ENCODE measurements at places on chromosomes 16 and 17.

DNA sequence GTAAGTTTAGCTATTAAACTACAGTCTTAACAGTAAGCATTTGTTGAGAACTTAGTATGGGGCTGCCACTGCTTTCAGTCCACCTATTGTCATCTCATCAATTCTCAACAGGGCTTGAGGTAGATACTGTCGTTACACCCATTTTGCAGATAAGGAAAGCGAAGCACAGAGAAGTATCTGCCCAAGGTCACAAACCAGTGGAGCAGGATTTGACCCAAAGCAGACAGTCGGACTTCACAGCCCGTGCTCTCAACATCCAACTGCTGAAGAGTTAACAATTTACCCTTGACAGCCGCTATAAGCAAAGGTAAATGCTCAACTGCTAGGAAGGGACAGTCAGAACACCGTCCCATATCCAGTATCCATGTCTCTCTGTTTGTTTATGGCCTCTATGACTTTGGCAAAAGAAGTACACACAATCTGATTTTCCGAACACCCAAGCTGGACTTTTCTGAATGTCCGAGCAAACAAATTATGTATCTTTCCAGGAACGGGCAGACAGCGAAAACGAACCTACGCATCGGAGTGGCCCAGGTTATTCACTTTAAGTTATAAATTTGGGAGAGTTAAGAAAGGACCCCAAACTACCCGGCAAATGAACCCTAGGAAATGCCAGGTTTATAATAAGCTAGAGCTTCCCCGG is 1.2 kb downstream of the SIAH1 start:
- no peak for DNase-seq

GRCh38 chr17:73474370-73474988 is 162.7 kb upstream of the CDC42EP4 start:
- DNase-seq, result peak; percentile 67

GRCh38 chr17:16922386-16923096 is 49.4 kb downstream of the TNFRSF13B start:
- DNase-seq, result no peak

DNA sequence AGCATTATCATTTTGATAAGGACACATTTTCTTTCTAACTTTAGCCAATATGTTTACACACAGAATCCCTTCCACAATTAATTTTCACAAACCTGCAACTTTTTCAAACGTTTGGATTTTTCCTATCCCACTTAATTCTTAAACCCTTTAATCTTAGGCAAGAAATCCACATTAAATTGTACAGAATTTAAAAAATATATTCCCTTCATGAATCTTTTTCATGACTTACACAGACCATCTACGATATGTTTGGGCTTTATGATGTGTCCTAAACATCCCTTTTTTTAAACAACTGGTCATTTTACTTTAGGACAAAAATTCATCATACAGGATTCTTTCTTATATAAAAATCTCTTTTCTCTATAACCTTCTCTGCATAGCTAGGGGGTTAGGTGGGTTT is 241.5 kb upstream of the CNTNAP4 start:
- no peak for DNase-seq

DNA sequence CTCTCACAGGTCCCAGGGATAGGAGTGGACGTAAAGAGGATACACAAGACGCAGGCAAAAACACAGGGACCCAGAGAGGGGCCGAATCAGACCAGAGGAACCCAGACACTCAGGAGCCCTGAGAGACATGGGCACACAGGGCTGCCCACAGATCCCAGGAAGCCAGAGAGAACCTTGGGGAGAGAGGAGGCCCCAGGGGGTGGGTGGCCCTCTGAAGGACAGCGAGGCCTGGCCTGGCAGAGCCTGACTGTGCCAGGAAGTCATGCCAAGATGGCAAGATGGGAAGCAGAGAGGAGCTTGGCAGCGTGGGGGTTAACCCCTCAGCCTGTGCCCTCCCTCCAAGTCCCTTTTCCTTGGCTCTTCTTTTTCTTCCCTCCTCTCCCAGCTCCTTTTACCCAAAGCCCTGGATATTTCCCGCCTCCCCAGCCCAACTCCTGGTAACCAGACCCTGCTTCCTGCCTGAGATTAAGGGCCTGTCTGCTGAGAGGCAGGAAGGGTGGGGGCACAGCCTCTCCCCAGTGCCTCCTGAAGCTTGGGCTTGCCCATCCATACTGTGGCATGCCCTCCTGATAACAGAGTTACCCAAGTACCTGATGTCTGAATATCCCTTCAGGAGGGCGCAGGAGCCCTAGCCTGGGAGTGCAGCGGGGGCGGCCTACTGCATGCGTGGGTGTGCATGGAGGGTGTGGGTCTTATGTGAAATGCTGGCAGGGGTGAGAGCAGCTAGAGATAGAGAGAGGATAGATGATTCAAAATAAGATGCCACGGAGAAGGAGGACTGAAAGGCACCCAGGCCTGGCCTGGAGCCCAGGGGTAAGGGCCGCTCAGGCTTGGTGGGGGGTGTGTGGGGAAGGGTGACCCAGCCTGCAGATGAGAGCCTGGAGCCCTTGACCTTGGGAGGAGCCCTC is 6.0 kb upstream of the TBX21 start:
- no peak for DNase-seq

DNA sequence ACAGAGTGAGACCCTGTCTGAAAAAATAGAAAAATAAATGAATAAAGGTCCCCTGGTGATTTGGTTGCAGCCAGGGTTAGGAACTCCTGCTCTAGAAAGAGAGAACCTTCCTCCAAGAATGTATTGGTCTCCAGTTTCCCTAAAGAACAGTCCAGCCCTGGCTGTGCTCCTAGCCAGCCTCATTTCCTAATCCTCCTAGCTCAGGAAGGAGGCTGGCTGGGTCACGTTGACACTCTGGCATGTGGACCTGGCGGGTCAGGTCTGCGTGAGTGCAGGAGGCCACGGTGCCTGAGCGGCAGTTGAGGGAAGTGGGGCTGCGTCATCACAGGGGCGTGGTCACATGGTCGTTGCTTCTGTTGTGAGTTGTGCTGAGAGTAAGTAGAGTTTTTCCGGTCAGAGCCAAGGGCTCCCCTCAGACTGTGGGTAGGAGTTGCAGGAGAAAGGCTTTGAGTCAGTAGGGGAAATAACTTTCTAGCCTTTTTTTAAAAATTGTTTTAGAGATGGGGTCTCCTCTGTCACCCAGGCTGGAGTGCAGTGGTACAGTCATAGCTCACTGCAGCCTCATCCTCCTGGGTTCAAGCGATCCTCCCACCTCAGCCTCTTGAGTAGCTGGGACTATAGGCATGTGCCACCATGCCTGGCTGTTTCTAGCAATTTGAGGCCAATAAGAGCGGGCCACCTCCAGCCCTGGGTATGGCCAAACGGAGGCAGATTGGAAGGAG is 194.0 kb upstream of the CIBAR2 start:
- no peak for DNase-seq

- no peak for DNase-seq
Observed at GRCh38 chr16:55470533-55471371, 8.2 kb upstream of the MMP2 start.

- no peak for DNase-seq
Observed at GRCh38 chr17:77303620-77304019, 162.9 kb downstream of the SEC14L1 start.

- DNase-seq, result no peak
Observed at GRCh38 chr16:66250686-66251431, 115.6 kb upstream of the CDH5 start.

Data from NCI-H345 (cell line).